ENCODE measurements at places on chromosomes 13 and 19. TPM values are rescaled to one million over a fixed set of nuclear protein-coding genes. Genes with fewer than 3 reads are reported as not detected.

DNA sequence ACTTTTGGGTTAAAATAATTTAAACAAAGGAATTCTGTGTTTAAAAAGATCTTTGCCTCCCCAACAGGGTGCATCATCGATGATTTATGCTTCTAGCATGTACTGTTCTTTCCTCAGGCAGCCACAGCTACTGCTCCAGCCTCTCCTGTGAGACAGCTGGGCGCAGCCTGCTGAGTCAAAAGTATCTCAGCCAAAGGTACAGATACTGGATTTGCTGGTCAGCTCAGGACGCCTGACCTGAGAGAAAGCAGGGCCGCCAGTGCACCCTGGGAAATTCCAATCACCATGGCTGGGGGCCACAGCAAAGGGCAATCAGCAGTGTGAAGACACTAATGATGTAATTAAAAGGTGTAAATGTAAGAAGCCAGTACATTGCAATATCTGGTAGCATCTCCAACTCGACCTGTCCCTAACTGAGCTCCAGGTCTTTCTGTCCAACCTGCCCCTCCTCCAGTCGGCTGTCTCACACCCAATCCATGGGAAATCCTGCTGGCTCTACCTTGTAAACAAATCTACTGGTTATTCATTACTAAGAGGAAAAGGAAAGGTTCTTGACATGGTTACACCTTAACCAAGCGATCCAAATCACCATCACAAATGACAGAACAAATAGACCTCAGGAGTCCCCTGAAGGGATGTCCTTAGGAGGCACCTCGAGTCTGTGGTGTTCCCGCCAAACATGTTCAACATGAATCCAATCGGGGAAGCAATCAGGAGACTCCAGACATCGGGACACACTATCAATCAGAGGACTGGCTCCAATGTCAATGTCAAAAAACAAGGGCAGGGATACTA, 7.3 kb downstream of the OPA3 start:
- peak; percentile 96 for DNase-seq

GRCh38 chr13:46010148-46010547, 42.4 kb downstream of the ZC3H13 start:
- DNase-seq = no peak

ZNF580 gene
- total RNA-seq = 5.8 TPM

RFPL4A gene
- total RNA-seq = not detected

CCDC8 gene
- 14.1 TPM for total RNA-seq

Measured in renal cortical epithelial cell (primary cell).